ENCODE measurements at places on chromosomes 5 and 9.

DNA sequence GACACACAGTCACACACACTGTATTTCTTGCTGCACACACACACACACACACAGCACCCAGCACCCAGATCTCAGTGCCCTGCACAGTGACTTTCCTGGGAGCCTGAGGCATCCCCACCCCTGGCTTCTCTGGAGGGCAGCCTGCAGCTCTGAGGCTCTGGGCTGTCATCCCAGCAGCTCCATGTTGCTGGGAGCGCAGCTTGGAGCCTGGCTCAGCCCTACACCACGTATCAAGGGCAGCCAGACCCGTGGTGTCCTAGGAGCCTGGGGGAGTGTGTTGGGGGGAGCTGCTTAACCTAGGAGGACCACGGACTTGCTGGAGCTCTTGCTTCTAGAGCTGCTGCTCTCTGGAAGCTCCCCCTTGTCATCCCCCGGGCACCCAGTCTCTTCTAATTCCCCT is 5.2 kb downstream of the IER5L start:
- peaks cover 19% of the 10 kb centered on the region for H3K4me1 ChIP-seq
- H3K27me3 ChIP-seq, result no peaks in the 10 kb centered on the region
- H3K36me3 ChIP-seq, result no peaks in the 10 kb centered on the region
- no peak overlapping the region for H3K4me3 ChIP-seq

DNA sequence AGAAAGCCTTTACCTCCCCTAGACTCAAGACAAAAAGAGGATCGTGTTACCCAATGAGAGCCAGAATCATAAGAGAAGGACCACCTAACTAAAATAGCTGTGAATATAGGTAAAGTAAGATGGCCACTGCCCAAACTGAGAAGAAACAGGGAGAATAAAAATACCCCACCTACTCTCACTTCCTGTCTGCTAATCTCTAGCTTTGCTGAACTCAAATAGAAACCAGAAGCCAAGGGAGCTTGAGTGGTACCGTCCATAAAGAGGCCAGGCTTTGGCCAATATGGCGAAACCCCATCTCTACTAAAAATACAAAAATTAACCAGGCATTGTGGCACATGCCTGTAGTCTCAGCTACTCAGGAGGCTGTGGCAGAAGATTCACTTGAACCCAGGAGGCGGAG is 123.0 kb upstream of the FST start:
- no peak overlapping the region for H3K27ac ChIP-seq
- no peaks in the 10 kb centered on the region for H3K36me3 ChIP-seq
- no peaks in the 10 kb centered on the region for H3K27me3 ChIP-seq
- no peaks in the 10 kb centered on the region for H3K4me1 ChIP-seq
- no peak for DNase-seq

GRCh38 chr5:61669531-61669930 is 337.5 kb downstream of the ZSWIM6 start:
- H3K27me3 ChIP-seq, result no peaks in the 10 kb centered on the region
- H3K36me3 ChIP-seq, result no peaks in the 10 kb centered on the region
- no peak overlapping the region for H3K4me3 ChIP-seq
- DNase-seq, result no peak
- no peak overlapping the region for H3K27ac ChIP-seq
- H3K4me1 ChIP-seq, result no peaks in the 10 kb centered on the region

DNA sequence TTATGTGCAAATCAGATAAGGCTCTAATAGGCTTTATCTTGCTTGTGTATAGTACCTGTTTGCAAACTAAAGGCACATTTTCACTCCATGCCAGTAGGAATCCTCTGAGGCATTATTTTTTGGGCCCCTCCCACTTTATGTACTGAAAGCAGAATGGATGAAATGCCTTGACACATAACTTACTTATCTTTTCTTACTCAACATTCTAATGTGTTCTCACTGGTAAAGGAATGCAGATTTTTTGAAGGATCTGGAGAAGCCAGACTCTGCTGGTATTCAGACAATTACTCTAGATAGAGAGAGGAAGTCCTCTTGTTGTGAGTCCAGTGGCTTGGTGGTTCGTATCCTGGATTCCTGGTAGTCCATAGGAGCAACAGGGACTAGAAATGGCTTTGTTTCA is 336.7 kb downstream of the CCDC171 start:
- peak; percentile 72 for DNase-seq
- no peaks in the 10 kb centered on the region for H3K36me3 ChIP-seq
- no peaks in the 10 kb centered on the region for H3K4me1 ChIP-seq
- H3K27me3 ChIP-seq, result no peaks in the 10 kb centered on the region

DNA sequence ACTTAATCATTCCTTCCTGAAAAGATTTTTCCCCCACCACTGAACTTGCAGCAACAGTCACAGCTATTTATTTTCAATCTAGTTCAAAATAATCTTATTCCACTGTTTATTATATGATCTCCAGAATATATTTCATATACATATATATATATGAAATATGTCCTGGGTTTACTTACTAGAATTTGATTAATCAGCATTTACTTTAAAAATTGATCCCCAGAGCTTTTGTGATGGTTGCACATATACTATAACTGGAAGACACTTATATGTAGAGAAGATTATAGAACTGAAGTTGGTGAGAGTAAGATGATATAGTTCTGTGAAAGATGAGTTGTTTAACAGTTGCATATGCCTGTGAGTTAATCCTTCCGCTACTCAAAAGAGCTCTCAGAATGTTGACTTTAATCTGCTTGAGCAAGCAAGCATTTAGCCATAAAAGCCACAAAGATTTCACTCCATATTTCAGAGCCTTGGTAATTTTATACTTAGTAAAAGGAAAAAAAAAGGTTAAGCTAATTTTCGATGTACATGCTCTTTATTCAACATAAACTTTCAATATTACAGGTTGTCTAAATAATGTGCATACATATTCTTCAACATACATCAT is 399.3 kb upstream of the CDH9 start:
- no peak overlapping the region for H3K4me3 ChIP-seq
- no peaks in the 10 kb centered on the region for H3K36me3 ChIP-seq
- H3K4me1 ChIP-seq, result no peaks in the 10 kb centered on the region
- no peak overlapping the region for H3K27ac ChIP-seq
- DNase-seq, result no peak
- H3K27me3 ChIP-seq, result no peaks in the 10 kb centered on the region

DNA sequence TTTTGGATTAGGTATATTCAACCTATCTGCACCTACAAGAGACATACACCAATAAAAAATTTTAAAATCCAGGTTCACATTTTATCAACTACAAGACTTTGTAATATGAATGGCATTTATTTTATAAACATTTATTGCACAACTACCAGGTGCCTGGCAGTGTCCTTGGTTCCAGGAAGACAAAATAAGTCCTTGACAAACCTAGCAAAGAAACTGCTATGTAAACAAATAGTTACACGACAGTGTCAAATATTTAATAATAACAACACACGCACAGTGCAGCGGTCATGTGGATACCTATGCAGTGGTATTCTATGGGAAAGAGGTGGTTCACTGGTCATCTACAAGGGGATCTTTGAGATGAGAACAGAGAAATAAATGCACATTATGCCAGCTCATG is 120.7 kb downstream of the MYO10 start:
- H3K36me3 ChIP-seq, result no peaks in the 10 kb centered on the region

DNA sequence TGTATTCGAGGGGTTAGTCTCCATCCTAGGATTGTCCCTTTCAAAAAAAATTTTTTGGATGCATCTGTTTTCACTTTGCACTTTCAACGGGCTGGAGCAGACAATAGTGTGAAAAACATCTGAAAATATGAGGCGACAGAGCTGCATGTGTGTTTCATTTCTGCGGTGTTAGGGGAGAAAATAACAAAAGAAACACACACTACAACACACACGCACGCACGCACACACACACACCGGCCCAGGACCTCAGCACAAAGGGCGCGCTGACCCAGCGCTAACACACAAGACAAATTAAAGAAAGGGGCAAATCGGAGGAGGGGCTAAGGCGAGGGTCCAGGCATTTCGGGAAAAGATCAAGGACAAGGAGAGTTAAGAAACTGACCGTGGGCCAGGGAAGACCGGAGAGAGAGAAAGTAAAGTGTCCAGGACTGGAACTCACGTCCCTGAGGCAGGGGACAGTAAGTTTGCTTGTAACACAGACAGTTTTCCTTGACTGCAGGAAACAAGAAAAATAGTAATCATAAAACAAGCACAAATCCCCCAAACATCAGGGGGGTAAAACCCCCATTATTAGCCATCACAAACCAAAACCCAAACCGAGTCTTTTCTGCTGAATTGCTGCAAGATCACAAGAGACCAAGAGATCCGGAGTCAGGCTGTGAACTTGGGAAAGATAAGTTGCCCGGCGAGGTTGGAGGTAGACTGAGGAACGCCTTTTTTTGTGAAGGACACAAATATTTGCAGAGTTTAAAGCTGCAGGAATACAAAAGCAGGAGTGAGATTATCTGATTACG is 302.1 kb downstream of the PARP8 start:
- DNase-seq, result no peak
- no peak overlapping the region for H3K27ac ChIP-seq
- H3K4me3 ChIP-seq, result no peak overlapping the region
- no peaks in the 10 kb centered on the region for H3K36me3 ChIP-seq
- H3K4me1 ChIP-seq, result peaks cover 11% of the 10 kb centered on the region
- peaks cover 70% of the 10 kb centered on the region for H3K27me3 ChIP-seq

DNA sequence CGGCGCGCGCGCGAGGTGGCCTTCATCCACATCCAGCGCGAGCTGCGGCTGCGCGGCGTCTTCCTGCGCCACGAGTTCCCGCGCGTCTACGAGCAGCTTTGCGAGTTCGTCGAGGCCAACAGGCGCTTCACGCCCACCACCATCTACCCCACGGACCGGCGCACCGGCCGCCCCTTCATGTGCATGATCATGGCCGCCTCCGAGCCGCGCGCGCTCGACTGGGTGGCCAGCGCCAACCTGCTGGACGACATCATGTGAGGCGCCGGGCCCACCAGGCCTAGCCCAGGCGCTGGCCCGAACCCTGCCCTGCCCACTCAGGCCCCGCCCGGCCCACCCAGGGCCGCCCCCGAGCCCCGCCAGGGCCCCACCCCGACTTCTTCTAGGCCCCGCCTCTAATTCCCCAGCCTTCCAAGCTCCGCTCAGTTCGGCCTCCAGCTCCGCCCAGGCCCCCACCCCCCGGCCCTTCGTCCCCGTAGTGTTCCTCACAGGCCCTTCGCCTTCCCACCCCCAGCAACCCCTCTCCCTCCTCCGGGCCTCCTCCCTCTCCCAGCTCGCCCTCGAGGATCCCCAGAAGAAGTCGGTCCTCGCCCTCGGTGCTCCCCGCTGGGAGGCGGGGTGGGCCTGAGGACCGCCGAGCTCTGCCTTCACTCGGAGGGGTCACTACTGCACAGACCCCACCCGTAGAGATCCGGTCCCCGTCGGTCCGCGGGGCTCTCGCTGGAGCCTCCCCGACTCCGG is 2.0 kb upstream of the PHPT1 start:
- peaks cover 19% of the 10 kb centered on the region for H3K4me1 ChIP-seq
- peak; percentile 50 for DNase-seq
- H3K36me3 ChIP-seq, result peaks cover 20% of the 10 kb centered on the region
- H3K27ac ChIP-seq, result peak overlapping the region; percentile 90

DNA sequence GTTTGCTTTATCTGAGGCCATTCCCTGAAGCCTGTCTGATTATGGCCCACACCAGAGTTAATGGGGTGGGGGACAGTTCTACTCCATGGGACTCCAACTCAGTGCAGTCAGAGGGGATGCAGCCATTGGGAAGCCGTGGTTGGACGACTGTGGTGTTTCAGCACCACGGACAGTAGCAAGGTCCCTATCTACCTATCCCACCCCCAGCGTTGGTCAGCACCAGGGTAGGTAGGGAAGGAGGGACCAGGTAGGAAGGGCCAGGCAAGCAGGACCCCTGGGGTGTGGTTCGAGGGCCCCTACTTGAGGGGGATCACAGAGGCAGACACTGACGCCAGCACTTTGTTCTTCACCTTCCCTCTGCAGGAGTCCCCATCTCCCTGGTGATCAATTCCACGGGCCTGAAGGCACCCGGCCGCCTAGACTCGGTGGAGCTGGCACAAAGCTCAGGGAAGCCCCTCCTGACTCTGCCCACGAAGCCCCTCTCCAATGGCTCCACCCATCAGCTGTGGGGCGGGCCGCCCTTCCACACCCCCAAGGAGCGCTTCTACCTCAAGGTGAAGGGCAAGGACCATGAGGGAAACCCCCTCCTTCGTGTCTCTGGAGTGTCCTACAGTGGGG is 33.2 kb downstream of the HMCN2 start:
- DNase-seq, result no peak
- H3K27ac ChIP-seq, result no peak overlapping the region
- H3K27me3 ChIP-seq, result no peaks in the 10 kb centered on the region
- no peak overlapping the region for H3K4me3 ChIP-seq
- H3K4me1 ChIP-seq, result peaks cover 3% of the 10 kb centered on the region
- H3K36me3 ChIP-seq, result no peaks in the 10 kb centered on the region

DNA sequence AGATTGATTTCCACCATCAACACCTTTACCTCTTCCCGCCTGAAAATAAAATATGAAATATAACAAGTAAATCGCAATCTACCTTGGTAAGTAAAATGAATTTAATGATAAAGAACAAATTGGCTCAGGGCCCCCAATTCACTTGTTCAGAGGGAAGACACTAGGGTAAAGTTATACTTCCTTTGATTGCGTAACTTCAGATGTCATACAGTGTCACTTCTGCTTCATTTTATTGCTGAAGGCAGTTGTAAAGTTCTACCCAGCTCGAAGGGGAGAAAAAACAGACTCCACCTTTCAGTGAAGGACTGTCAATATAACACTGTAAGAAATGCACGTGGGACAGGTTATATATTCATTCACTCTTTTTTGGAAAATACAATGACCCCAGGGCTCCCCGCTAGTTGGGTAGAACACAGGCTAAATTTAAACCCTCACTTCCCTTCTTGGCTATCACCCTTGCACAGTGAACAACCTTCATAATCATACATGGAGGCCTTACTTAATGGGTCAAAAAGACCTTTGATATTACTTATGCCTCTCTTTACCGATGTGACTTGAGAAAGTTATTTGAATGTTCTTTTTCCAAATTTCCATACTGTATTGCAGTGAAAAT is 848.8 kb downstream of the MAT2B start:
- no peak overlapping the region for H3K27ac ChIP-seq
- H3K27me3 ChIP-seq, result no peaks in the 10 kb centered on the region
- H3K4me3 ChIP-seq, result no peak overlapping the region
- no peak for DNase-seq

- DNase-seq, result no peak
- H3K4me3 ChIP-seq, result peak overlapping the region; percentile 79
- H3K27ac ChIP-seq, result peak overlapping the region; percentile 29
- H3K27me3 ChIP-seq, result no peaks in the 10 kb centered on the region
- no peaks in the 10 kb centered on the region for H3K36me3 ChIP-seq
- peaks cover 17% of the 10 kb centered on the region for H3K4me1 ChIP-seq
These were observed 531 bp downstream of the MVB12B start for GRCh38 chr9:126327006-126327713.

DNA sequence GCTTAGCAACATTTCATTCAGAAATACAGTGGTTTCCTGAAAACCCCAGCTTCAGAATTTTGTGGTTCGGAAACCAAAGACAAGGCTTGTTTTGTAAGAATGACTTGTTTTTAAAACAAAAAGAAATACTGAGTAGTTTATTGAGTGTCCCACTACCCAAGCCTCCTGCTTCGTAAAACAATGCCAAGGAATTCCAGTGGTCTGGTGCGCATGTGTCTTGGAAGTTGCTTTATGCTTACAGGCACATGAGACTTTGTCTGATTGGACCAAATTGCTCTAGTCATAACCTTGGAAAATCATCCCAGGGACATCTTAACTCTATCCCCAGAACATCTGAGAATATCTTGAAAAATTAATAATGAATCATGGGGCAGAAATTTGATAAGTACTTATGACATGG is 77.1 kb upstream of the FST start:
- H3K4me1 ChIP-seq, result no peaks in the 10 kb centered on the region
- H3K4me3 ChIP-seq, result no peak overlapping the region
- H3K27ac ChIP-seq, result no peak overlapping the region
- DNase-seq, result no peak
- no peaks in the 10 kb centered on the region for H3K36me3 ChIP-seq
- no peaks in the 10 kb centered on the region for H3K27me3 ChIP-seq

All from trophoblast cell (in vitro differentiated cells and primary cell).